ENCODE measurements at places on chromosomes 2 and 18.
A peak's percentile ranks its signal among the peaks of the same experiment; 100 is the strongest.

GRCh38 chr2:109064660-109065390, 64.2 kb upstream of the SH3RF3 start:
- no peak overlapping the region for H3K27ac ChIP-seq
- H3K4me3 ChIP-seq: no peak overlapping the region
- DNase-seq: no peak
- peaks cover 2% of the 10 kb centered on the region for H3K4me1 ChIP-seq
- H3K27me3 ChIP-seq: no peaks in the 10 kb centered on the region
- H3K36me3 ChIP-seq: no peaks in the 10 kb centered on the region

DNA sequence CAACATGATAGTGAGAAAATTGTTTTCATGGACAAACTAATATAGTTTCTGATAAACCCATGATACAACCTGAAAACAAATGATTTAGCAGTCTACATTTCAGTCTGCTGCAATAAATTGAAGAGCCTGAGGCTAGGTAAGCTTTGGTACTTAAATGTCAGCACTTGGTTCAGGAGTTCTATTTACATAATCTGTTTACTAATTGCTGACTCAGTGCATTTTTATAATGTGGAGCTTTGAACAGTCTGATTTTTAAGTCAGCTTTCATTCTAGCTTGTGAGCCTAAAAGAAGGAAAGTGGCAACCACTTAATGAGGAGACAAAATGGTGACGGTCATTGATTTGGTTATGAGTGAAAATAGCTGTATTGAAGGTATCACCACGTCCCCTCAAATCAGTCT, 488.6 kb downstream of the CPS1 start:
- no peak overlapping the region for H3K4me3 ChIP-seq
- no peaks in the 10 kb centered on the region for H3K4me1 ChIP-seq
- no peak overlapping the region for H3K27ac ChIP-seq
- no peaks in the 10 kb centered on the region for H3K36me3 ChIP-seq

- no peak overlapping the region for H3K27ac ChIP-seq
- no peaks in the 10 kb centered on the region for H3K36me3 ChIP-seq
- peaks cover 9% of the 10 kb centered on the region for H3K4me1 ChIP-seq
- no peak for DNase-seq
- peaks cover 3% of the 10 kb centered on the region for H3K27me3 ChIP-seq
Measured at GRCh38 chr2:12097859-12098258, 351.4 kb downstream of the LPIN1 start.

DNA sequence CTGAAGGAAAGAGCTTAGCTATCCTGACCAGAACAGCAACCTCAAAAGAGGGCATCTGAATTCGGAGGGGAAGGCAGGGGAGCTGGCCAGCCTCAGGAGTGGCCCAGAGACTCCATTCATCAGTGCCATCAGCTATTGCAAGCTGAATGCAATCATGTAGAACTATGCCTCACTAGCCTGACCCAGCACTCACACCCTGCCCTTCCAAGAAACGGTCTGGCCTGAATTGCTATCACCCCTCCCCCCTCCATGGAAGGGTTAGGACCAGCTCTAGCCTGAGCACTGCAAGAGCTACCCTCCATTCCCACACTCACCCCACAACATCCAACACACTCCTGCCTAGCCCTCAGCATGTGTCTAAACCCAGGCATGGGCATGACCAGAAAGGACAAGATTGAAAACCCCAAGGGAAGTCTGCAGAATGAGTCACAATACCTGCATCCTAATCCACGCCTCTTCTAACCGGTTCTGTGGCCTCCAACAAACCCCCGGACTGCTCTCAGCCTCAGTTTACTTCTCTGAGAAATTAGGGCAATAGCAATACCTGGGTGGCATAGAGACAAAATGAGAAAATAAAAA, 120.3 kb downstream of the BCL11A start:
- no peak overlapping the region for H3K4me3 ChIP-seq
- no peak overlapping the region for H3K27ac ChIP-seq
- H3K36me3 ChIP-seq: no peaks in the 10 kb centered on the region
- no peak for DNase-seq
- peaks cover 9% of the 10 kb centered on the region for H3K27me3 ChIP-seq

DNA sequence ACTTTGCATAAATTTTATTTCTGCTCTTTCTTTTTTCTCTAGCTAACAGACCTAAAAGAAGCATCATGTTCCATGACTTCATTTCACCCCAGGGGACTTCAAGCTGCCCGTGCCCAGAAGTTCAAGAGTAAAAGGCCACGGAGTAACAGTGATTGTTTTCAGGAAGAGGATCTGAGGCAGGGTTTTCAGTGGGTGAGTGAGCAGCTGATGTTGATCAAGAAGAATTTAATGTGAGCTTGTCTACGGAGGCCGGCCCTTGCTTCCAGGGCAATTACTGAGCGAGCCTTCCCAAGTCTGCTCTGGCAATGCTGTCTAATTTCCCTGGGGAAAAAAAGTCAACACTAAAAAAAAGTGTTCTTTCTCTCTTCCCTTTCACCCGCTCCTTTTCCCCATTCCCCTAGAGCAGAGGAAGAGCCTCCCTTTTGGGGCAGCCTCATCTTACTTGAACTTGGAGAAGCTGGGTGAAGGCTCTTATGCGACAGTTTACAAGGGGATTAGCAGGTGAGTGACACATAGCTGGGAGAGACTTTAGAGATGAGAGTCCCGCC, 1.2 kb downstream of the CDK15 start:
- H3K4me3 ChIP-seq: no peak overlapping the region
- no peaks in the 10 kb centered on the region for H3K36me3 ChIP-seq
- peaks cover 16% of the 10 kb centered on the region for H3K27me3 ChIP-seq
- H3K27ac ChIP-seq: no peak overlapping the region
- DNase-seq: no peak

- peaks cover 22% of the 10 kb centered on the region for H3K4me1 ChIP-seq
- no peaks in the 10 kb centered on the region for H3K36me3 ChIP-seq
- H3K27ac ChIP-seq: peak overlapping the region; percentile 22
- H3K27me3 ChIP-seq: peaks cover 50% of the 10 kb centered on the region
Measured at GRCh38 chr2:36356990-36357846, 1.6 kb downstream of the CRIM1 start.

DNA sequence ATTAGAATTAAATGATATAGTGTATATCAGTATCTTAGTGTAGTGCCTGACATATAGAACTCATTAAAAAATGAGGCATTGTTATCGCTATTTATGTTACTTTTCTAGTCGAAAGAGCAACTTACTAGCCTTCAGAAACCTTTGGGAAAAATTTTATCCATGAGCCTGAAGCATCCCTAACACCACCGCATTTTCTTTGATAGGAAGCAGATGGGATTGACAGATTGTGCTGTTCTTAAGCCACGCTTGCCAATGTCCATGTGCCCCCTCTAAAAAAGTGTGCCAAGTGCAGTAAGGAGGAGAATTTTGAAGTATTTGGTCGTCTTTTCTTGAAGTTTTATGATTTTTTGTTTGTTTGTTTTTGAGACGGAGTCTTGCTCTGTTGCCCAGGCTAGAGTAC, 29.1 kb downstream of the PPM1B start:
- H3K4me1 ChIP-seq: peaks cover 2% of the 10 kb centered on the region
- no peak overlapping the region for H3K4me3 ChIP-seq
- DNase-seq: no peak
- H3K36me3 ChIP-seq: peaks cover 35% of the 10 kb centered on the region

GRCh38 chr2:233832869-233833311, 21.4 kb downstream of the HJURP start:
- peaks cover 5% of the 10 kb centered on the region for H3K4me1 ChIP-seq
- no peak overlapping the region for H3K27ac ChIP-seq
- DNase-seq: peak; percentile 29
- H3K4me3 ChIP-seq: no peak overlapping the region

- no peak overlapping the region for H3K4me3 ChIP-seq
- H3K27me3 ChIP-seq: peaks cover 50% of the 10 kb centered on the region
- no peak for DNase-seq
- no peak overlapping the region for H3K27ac ChIP-seq
- peaks cover 3% of the 10 kb centered on the region for H3K4me1 ChIP-seq
Measured at GRCh38 chr2:216583147-216583546, 50.1 kb upstream of the IGFBP2 start.

- no peaks in the 10 kb centered on the region for H3K27me3 ChIP-seq
- no peak for DNase-seq
- H3K4me1 ChIP-seq: no peaks in the 10 kb centered on the region
Measured at GRCh38 chr18:40102903-40103302, 1852.1 kb upstream of the PIK3C3 start.

DNA sequence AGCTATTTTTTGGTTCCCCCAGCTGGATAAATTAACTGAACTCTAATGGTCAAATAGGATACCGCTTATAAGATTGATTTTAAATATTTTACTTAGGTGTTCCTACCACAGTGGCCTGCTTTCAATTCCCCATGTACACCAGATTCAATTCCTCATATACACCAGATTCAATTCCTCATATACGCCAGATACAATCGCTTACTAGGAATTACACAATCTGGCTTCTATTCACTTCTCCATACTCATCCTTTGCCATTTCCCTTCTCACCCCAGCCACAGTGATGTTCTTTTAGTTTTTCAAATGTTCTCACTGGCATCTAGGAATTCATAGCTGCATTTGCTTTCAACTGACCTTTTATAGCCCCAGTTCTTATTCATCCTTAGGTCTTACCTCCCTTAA, 66.5 kb downstream of the SLC40A1 start:
- no peaks in the 10 kb centered on the region for H3K4me1 ChIP-seq
- H3K27ac ChIP-seq: no peak overlapping the region
- no peak for DNase-seq
- no peak overlapping the region for H3K4me3 ChIP-seq
- H3K27me3 ChIP-seq: peaks cover 3% of the 10 kb centered on the region

DNA sequence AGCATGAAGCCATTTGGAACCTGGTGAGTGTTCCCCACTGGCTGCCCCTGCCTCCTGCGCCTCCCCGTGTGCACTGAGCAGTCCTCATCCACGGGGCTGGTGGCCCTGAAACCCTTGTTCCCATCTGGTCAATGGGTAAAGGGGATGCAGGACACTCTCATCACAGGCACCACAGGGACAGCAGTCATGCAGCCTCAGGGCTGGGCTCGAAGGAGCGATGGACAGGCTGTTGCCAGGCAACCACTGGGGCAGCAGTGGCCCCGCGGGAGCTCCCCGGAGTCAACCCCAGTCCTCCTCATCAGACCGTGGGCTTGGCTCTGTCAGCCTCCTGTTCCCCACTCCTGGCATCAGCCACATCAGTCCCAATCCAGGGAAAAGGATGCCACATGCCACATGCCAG, 509.5 kb downstream of the EIPR1 start:
- no peaks in the 10 kb centered on the region for H3K27me3 ChIP-seq
- no peak overlapping the region for H3K27ac ChIP-seq

GRCh38 chr2:23826771-23827170, 100.2 kb downstream of the ATAD2B start:
- H3K27ac ChIP-seq: no peak overlapping the region
- H3K4me3 ChIP-seq: no peak overlapping the region
- DNase-seq: no peak
- H3K4me1 ChIP-seq: peaks cover 4% of the 10 kb centered on the region

- H3K36me3 ChIP-seq: peaks cover 2% of the 10 kb centered on the region
- DNase-seq: no peak
- no peak overlapping the region for H3K4me3 ChIP-seq
- H3K4me1 ChIP-seq: no peaks in the 10 kb centered on the region
- H3K27ac ChIP-seq: no peak overlapping the region
- H3K27me3 ChIP-seq: peaks cover 10% of the 10 kb centered on the region
Measured at GRCh38 chr2:197383825-197384224, 51.0 kb downstream of the SF3B1 start.

- peaks cover 6% of the 10 kb centered on the region for H3K27me3 ChIP-seq
- peak; percentile 84 for DNase-seq
- H3K36me3 ChIP-seq: no peaks in the 10 kb centered on the region
- peaks cover 2% of the 10 kb centered on the region for H3K4me1 ChIP-seq
Measured at GRCh38 chr2:62456721-62457539, 49.1 kb downstream of the TMEM17 start.

DNA sequence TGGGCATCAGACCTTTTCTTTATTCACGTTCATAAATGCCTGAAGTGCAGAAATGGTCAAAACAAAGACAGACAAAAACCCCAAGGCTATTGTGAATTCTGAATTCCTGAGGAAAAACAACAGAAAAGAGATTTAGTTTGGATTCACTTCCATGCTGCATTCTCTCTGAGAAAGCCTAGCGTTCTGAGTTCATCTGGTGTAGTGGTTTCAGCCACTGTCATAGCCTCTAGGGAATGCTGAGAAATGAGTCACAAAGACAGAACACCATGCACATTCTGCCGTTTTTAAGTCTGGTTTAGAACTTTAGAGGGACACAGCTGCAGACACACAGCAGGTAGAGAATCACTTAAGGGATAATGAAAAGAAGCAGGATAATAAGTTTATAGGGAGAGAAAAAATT, 93.8 kb downstream of the LRP1B start:
- H3K4me1 ChIP-seq: no peaks in the 10 kb centered on the region
- no peak overlapping the region for H3K27ac ChIP-seq
- no peaks in the 10 kb centered on the region for H3K27me3 ChIP-seq
- H3K4me3 ChIP-seq: no peak overlapping the region
- no peak for DNase-seq

Measured in activated naive CD8-positive, alpha-beta T cell treated with anti-CD3 and anti-CD28 coated beads, Interleukin-2, amount 10 ng/mL, durations not matched to agents 7 days and 5 days (primary cell).